ENCODE measurements at places on chromosomes 6 and 20. TPM values are rescaled to one million over a fixed set of nuclear protein-coding genes. Genes with fewer than 3 reads are reported as not detected.
A peak's percentile ranks its signal among the peaks of the same experiment; 100 is the strongest.

- DNase-seq: no peak
Observed at GRCh38 chr6:57024321-57024720, 22.2 kb upstream of the KIAA1586 start.

DNA sequence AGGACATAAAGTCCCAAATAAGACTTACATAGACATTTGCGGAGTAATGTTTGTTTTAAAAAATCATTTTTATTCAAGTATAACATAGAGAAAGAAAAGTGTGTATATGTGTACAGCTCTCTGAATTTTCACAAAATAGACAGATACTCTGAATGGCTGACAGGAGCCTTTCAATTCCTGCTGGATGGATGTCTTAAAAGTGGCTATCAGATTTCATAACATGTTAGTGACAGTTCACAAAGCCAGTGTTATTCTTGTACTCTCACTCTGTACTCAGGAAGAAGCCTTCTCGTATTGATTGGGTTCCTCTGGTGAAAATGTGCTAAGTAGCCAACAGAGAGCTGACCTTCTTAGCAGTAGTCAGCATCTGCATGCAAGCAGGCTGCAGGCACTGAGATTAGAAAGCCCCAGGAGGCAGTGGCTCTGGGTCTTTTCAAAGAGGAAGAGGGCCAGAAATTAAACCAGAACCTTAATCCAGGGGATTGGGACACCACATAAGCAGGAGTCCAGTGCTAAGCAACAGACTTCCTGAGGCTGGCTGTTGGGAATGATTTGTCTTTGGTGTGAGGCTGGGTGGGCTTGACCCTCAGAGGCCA is 19.7 kb downstream of the SLC17A4 start:
- no peak for DNase-seq

GRCh38 chr20:46708172-46708860 is 1.1 kb upstream of the SLC2A10 start:
- no peak for DNase-seq

- DNase-seq: no peak
Observed at GRCh38 chr6:137631323-137631722, 137.1 kb upstream of the OLIG3 start.

GRCh38 chr20:44171775-44172571 is 15.0 kb downstream of the JPH2 start:
- DNase-seq: no peak

- no peak for DNase-seq
Observed at GRCh38 chr20:4071178-4071693, 55.9 kb upstream of the RNF24 start.

DNA sequence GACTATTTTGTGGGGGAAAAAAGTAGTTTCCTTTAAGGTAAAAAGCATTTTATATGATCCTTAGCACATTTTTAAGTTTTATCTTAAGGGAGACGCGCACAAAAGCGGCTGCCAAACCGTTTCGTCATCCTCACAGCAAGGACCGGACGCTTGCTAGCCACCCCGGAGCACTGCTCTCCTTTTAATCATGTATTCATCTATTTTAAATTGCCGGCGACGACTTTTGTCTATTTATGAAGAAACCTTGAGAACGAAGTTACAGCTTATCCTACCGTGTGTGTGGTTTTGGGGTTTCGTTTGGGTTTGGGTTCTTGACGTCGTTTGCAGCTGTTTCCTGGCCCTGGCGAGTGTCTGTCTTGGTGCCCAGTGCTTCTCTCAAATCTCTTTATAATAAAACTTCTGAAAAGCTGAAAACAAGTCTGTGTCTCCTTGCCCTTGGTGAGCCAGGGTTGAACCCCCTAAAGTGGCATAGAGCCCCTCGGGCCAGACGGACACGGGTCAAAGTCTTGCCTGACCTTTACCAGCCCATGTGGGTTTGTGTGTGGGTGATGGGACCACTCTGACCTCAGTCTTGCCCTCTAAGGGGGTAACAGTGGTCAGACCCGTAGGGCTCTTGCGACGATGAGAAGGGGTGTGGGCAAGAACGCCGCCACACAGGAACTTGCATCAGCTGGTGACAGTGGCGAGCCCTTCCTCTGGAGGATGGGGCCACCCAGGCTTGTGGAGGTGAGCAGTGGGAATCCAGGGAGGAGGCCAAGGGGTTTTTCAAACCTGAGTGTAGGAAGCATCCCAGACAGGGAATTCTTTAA is 117.6 kb downstream of the JPH2 start:
- no peak for DNase-seq

DNA sequence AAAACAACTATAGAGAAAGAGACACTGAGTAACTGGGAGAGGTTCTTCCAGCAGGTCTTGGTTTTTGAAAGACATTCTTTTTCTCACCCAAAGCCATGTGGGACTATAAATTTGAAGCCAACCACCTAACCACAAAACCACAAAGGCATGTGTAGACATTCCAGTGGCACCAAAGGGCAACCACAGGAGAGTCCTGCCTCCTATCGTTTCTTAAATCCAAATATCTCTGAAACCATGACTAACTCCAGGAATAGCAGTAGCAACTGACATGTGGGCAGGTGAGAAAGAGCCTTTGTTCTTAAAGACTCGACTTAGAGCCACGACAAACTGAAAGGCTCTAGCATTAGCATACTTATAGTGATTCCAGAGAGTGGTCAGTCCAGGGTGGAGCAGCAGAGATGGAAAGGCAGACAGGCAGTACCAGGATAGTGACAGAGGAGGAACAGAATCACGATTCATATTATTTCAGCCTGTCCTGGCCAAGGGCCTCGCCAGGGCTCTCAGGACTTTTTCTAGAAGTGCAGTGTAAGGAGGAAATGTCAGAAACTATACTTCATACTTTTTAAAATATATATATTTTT is 9.4 kb upstream of the COL9A1 start:
- no peak for DNase-seq

- DNase-seq: peak; percentile 23
Observed at GRCh38 chr6:17486680-17487079, 93.3 kb downstream of the CAP2 start.

- peak; percentile 55 for DNase-seq
Observed at GRCh38 chr6:159953091-159953601, 15.7 kb upstream of the IGF2R start.

- no peak for DNase-seq
Observed at GRCh38 chr20:51668515-51668914, 99.7 kb downstream of the ATP9A start.

DNA sequence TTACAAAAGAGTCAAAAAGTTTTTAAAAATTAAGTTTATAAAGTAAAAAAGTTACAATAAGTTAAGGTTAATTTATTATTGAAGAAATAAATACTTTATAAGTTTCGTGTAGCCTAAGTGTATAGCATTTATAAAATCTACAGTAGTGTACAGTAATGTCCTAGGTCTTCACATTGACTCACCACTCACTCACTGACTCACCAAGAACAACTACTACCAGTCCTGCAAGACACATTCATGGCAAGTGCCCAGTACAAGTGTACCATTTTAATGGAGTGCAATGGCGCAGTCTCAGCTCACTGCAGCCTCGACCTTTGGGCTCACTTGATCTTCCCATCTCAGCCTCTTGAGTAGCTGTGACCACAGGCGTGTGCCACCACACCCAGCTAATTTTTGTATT is 128.2 kb downstream of the GPX5 start:
- DNase-seq: no peak

- DNase-seq: no peak
Observed at GRCh38 chr6:158596861-158597260, 37.0 kb downstream of the TMEM181 start.

DNA sequence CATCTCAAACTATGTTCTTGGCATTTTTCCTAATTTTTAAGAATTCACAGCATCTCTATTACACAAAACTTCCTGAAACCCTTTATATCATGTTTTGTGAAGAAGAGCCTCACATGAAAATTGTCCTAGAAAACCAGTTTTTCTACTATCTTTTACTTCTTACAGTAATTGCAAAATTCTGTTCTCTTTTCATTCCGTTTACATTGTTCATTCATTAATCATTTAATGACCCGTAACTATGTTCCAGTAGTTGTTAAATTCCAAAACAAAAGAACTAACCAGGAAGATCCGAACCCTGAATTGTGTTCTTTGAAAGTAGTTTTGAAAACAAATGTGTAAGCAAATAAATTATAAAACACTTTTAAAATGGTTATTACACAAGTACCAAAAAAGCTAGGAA is 597.0 kb downstream of the EYS start:
- no peak for DNase-seq

DNA sequence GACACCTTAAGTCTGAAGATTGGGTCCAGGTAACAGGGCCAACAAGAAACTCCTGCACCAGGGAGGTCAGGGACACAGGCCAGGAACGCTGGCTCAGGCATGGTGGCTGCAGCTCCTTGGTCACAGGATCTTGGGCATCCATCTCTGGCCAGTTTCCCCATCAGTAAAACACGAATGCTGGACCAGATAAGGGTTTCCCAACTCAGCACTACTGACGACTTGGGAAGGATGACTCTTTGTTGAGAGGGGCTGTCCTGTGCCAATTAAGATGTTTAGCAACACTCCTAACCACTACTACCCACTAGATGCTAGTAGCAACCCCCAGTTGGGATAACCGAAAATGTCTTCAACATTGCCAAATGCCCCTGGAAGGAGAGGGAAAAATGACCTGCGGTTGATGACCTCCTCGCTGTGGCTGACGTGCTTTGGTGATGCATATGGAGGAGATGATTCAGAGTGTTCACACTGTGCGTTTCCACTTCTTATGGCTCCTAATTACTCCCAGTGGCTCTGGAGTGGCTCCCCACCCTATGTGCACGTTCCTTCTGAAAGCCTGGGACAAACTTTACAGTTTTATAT is 261.9 kb downstream of the CDH26 start:
- no peak for DNase-seq

- no peak for DNase-seq
Observed at GRCh38 chr6:89183294-89183693, 33.9 kb downstream of the GABRR1 start.

- DNase-seq: no peak
Observed at GRCh38 chr20:40680161-40680959, 8.7 kb downstream of the MAFB start.

Gene SLC4A11
- total RNA-seq: 0.47 TPM

Gene RPP40
- 3.7 TPM for total RNA-seq

Gene OVOL2
- total RNA-seq: not detected

Gene PBOV1
- total RNA-seq: not detected

Gene TNFRSF21
- total RNA-seq: 5.6 TPM

Gene CLVS2
- total RNA-seq: not detected

Gene BEND6
- total RNA-seq: 1.8 TPM

Measured in heart right ventricle (tissue), 16 donors.